Naive thymus-derived CD8-positive, alpha-beta T cell (primary cell): ENCODE measurements at places on chromosomes 11 and 22.

GRCh38 chr22:29475550-29475949 is 4.5 kb upstream of the NEFH start:
- no peak for DNase-seq

DNA sequence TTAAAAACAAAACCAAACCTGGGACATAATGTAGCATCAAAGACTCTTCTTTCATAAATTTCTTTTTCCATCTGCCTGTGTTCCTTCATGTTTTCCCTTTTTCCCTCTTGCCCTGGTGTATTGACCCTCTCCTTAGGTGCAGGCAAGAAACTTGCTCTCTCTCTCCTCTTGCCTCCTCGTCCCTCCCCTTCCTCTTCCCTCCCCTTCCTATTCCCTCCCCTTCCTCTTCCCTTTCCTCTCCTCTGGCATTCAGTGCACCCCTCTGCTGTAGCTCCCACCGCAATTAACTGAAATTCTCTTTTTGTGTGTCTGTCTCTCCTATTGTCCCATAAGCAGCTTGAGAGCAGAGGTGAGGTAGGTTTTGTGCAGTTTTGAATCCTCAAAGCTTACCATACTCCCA is 49.9 kb downstream of the CSF2RB start:
- no peak for DNase-seq

DNA sequence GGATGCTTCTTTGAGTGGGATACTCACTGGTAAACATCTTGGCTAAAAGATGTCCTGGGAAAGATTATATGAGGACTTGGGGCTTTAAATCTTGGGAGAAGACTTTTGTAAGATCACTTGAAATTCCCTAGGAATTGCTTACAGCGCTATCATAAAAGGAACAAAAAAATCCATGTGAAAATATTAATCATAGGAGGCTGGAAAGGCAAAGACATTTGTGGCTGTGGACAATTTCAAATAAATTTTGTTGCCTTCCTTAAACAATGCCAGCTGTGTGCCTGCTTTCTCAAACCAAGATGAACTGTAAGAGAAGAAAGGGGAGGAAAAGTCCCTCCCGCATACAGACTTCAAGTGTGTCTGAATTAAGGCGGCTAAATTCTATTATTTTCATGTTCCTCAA is 75.6 kb downstream of the SNX19 start:
- DNase-seq = no peak

GRCh38 chr22:42376711-42377554 is 55.3 kb downstream of the NFAM1 start:
- DNase-seq = no peak

DNA sequence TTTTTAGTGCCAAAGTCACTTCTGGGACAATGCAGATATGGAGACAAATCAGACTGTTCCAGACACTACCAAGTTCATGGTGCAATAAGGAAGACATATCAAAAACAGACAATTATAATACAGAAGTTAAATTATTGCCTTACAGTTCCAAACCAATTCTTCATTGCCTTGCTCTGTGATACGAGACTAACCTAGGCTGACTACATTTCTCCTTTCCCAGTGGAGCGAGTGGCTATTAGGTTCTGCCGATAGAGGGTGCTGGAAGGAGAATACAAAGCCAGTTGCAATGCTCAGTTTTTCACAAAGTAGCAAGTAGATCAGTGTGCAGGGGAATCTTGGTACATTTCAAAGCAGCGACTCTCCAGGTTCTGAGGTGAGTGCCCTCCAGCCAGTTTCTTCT is 67.8 kb downstream of the FAM168A start:
- DNase-seq = no peak

- no peak for DNase-seq
Observed at GRCh38 chr22:31583861-31584485, 78.0 kb downstream of the PISD start.

- no peak for DNase-seq
Observed at GRCh38 chr22:32964411-32965057, 93.6 kb downstream of the SYN3 start.

DNA sequence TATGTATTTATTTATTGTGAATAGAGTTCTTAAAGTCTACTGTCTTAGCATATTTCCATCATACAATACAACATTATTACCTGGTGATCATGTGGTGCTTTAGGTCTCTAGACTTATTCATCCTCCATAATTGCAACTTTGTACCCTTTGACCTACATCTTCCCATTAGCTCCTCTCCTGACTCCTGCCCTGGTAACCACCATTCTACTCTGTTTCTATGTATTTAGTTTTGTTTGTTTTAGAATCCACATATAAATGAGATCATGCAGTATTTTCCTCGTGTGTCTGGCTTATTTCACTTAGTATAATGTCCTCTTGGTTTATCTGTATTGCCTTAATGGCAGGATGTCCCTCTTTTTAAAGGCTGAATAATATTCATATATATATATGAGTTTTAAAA is 22.7 kb downstream of the NCAM1 start:
- DNase-seq = no peak

GRCh38 chr11:122754553-122755322 is 83.6 kb upstream of the CRTAM start:
- peak; percentile 63 for DNase-seq

GRCh38 chr11:108786281-108786990 is 121.6 kb downstream of the DDX10 start:
- no peak for DNase-seq

- DNase-seq = peak; percentile 40
Observed at GRCh38 chr22:50529897-50530579, at the start of gene TYMP. TYMP (minus strand) TSS chr22:50530012; CDS start chr22:50529709, 303 bp downstream.

- DNase-seq = no peak
Observed at GRCh38 chr11:112806256-112806655, 155.0 kb upstream of the NCAM1 start.

GRCh38 chr11:4072668-4073285 is 21.8 kb upstream of the RRM1 start:
- peak; percentile 79 for DNase-seq

- no peak for DNase-seq
Observed at GRCh38 chr11:17605651-17606122, 58.6 kb downstream of the OTOG start.

DNA sequence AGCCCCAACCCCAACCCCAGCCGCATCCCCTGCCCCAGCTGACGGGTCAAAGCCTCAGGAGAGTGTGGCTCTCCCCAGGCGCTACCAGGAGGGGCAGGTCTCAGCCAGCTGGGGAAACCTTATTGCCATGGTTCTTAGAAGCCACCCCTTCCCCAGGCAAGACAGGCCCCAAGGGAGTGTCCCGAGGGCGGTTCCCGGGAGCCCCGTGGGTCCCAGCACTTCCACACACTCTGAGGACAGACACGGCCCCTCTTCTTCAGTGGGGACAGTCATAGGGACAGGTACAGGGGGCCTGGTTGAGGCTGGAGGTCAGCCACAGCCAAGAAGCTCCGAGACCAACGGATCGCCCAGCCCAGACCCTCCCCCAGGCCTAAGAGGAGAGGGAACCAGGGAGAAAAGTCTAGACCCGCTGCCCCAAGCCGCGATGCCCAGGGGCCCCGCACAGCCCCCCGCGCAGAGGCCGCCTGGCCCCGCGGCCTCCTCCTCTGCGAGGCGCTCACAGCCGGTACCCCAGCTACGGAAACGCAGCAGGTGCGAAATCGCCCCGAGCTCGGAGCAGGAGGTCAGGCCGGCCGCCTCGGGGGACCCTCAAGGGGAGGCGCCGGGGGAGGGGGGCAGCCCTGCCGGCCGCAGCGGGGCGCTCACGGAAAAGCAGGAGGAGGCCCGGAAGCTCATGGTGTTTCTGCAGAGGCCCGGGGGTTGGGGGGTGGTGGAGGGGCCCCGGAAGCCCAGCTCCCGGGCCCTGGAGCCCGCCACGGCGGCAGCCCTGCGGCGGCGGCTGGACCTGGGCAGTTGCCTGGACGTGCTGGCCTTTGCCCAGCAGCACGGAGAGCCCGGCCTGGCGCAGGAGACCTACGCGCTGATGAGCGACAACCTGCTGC is 2.6 kb downstream of the KLHDC7B start:
- DNase-seq = peak; percentile 54

GRCh38 chr11:63670433-63671321 is 499 bp downstream of the ATL3 start:
- DNase-seq = peak; percentile 19

DNA sequence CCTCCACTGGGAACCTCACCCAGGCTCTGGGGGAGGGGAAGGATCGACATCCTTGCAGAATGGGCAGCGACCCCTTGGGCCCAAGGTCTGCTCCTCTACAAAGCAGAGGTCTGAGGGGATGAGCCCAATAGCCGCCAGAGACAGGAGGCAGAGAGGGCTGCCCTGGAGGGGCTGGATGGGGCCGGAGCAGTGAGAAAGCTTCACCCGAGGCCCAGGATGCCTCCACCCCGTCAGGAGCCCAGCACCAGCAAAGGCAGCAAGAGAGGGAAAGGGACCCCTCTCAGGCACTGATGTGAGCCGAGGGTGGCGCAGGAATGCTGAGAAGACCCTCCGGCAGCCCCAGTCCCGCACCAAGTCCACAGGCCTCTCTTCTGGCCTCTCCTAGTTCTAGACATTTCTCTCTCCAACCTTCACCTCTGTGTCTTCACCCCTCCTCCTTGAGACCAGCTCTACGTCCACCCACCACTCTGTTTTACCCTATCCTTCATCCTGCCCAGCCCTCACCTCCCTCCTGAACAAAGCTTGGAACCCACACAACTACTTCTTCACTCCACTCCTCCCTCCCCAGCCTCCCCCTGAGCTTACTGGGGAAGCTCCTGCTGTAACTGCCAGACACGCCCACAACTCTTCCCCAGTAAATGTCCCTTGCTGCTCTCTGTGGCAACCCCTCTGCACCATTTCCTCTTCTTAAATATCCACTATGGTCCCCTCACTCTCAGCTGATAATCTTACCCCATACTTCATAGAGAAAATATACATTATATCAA is 131.9 kb downstream of the MPPED1 start:
- DNase-seq = no peak

DNA sequence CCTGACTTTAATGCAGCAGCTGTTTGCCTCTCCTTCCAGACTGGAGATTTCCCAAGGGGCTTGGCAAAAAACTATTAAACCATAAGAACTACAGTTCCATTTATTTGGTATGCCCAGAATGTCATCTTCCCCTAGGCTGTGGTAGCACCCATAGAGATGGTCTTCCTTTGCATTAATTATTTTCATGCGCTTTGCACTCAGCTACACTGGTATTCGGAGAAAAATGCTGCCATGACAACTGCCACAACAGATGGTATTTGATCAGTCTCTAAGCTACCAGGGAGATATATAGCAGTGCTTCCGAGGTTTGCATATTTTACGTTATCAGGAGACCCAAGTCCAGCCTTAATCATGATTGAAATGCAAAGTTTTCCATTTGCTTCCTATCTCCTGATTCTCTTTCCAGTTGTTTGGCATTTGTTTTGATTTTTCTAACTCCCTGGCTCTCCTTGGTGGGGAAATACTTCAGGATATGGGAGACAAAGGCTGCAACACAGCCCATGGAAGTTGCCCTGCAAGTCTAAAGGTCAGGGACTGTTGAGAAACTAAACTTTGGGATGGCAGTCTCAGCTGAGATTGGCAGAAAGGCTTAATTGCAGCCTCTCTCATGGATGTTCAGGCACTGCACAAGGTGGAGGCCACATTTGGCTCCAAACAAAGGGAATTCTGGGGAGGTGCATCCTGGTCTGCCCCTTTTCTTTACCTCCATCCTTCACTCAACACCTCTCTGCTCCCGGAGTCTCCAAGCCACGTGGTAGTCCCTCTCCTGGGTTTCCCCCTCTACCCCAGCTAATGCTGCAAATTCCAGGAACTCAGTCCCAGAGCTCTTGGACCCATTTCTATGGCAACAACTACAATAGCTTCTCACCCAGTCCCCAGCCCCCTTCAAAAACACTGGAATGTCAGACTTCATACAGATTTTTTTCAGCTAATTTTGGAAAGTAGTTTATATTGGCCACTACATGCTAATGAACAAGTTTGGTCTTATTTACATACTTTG is 151.8 kb downstream of the NAV2 start:
- DNase-seq = no peak

- DNase-seq = peak; percentile 92
Observed at GRCh38 chr11:35165423-35166368, 26.7 kb downstream of the CD44 start.

GRCh38 chr11:63838678-63839507 is at the start of gene MARK2:
MARK2 (plus strand) TSS chr11:63839110; CDS start chr11:63839507, 397 bp downstream.
- DNase-seq = peak; percentile 100

GRCh38 chr11:3165152-3165705 is at the start of gene OSBPL5:
OSBPL5 (minus strand) TSS chr11:3165310; CDS start chr11:3129148, 36,162 bp downstream.
- peak; percentile 50 for DNase-seq

DNA sequence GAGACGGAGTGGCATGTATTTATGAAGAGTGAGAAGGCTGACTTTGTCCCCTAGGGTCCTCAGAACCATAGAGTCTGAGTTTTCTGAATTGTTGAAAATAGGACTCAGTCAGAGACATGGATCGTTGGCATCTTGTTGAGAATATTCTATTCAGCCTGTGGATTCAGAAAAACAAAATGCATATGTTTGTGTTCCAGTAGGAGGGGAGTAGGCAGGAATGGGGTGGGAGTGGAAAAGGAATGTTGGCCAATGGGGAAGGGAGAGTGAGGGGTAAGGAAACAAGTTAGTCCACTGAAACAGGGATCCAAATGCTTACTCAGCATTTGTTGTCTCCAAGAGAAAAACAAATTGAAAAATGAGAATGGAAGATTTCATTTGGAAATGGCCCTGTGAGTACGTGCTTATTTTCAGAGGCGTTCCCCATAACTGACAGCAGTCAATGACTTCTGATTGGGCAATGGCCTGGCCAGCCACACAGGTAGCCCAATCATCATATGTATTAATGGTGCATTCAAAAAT is 14.7 kb downstream of the BARX2 start:
- DNase-seq = no peak

GRCh38 chr11:72730737-72731136 is 21.5 kb downstream of the ARAP1 start:
- no peak for DNase-seq

DNA sequence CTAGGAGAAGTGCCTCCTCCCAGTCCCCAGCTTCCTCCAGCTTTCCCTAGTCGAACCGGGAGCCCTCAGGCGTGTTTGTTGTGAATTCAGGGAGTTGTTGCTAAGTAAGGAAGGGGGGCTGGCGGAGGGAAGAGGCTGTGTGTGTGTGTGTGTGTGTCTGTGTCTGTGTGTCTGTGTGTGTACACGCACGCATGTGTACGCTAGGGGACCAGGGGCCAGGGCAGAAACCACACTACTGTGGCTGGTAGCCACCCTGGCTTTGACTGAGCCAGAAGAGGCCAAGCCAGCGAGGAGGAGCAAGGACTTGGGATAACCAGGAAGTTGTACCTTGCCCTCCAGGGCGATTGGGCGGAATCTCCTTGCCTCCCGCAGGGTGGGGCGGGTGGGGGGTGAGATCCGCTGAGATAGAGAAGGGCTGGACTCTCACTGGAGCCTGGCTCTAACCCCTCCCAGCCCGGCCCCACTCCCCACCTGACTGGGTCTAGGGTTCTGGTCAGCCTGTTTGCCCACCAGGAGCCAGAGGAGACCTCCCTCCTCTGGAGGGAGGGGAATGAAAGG is 7.5 kb downstream of the BCL9L start:
- DNase-seq = peak; percentile 67

- no peak for DNase-seq
Observed at GRCh38 chr11:17629113-17629512, 82.1 kb downstream of the OTOG start.

GRCh38 chr11:123143476-123143875 is 51.6 kb downstream of the CLMP start:
- DNase-seq = no peak
